ENCODE measurements at places on chromosomes 5 and 9.

DNA sequence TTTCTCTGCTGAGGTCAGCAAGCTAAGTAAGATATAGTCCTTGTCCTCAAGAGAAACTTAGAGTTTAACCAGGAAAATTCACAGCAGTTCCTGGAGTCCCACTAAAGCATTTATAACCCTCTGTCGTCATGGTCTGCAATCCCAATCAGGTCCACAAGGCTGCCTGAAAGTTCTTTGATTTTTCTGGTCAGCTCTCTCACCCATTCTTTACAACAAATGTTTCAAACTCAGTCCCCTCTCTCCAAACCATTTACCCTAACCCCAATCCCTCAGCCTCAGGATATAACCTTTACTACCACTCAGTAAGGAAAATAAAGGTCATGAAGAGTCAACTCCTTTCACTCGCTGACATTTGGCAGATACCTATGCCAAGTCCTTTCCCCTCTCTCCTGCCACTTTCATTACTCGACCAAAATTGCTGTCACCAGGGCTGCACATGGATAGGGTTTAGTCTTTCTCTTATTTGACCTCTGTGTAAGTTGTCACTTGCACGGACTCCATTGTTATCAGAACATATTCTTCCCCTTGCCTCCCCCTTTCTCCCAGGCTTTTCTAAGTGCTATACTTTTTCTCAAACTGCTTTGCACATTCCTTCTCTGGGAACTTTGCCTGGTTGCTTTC lies 936.6 kb downstream of the NR2F1-AS1 start:
- DNase-seq = no peak

GRCh38 chr9:27181381-27181780 lies 72.4 kb downstream of the TEK start:
- no peak for DNase-seq

DNA sequence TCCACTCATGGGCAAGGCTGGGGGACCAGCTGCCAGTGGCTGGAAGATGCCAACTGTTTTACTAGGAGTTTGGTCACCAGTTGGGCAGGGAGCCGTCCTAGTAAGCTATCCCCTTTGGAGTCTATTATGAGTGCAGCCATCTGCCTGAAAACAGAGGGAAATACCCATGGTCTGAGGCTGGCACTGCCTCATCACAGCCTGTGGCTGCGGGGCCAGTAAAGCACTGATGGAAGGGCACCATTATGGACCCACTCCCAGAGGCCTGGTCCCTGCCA lies 187.2 kb upstream of the PANK3 start:
- peak; percentile 44 for DNase-seq

- DNase-seq = no peak
Observed at GRCh38 chr5:156329171-156329611, 2.2 kb downstream of the SGCD start.

GRCh38 chr5:91384671-91385430 lies 1.7 kb upstream of the ARRDC3 start:
- DNase-seq = no peak

- no peak for DNase-seq
Observed at GRCh38 chr5:159797261-159797970, 118.9 kb upstream of the ADRA1B start.

GRCh38 chr9:122190597-122191381 lies 31.1 kb downstream of the MORN5 start:
- peak; percentile 39 for DNase-seq

DNA sequence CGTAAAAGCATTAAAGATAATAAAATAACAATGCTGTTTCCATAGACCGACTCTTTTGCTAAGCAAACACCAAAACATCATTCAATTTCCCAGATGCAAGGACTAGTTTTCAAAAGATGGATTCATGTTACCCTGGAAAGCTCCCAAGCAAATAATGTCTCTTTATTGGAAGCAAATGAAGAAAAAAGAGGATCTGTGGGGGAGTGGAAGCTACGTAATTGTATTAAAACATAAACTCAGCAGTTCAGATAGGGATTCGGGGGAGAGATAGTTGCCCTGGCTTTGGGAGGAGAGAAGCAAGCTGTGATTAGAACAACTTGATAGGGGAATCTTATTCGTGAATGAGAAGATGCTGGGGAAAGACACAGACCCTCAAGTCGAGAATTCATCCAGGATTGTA lies 491.0 kb upstream of the CLINT1 start:
- no peak for DNase-seq

- no peak for DNase-seq
Observed at GRCh38 chr9:105921057-105921726, 226.9 kb downstream of the TMEM38B start.

DNA sequence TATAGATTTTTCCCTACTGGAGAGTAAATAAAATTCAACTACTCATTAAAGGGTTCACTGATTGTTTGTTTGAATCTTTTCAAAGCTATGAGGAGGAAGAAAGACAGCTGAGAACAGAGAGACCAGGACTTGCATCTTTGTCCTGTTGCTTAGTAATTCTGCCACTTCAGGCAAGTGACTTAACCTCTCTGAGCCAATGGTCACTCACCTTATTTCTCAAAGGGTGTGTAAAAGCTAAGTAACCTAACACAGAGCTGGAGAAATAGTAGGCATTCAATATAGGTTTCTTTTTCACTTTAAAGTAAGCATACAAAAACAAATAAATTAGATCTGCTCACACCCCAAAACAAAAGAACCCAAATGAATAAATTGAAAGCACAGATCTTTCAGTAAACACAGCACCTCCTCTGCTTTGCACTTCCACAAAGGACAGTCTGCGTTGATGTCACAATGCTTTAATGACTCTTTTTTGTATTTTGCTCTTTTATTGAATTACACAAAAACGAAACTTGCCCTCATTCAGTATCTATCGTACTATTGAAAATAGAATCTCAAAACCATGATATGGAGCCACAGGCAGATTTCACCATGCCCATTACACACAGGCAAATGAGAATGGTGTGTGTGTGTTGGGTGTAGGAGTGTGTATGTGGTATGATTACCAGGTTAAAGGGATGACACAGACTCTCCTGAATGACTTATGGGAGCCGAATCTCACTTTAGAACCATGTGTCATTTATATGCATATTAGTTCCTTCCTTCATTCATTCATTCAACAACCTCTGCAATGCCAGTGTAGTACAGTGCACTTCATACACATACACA lies 166.0 kb downstream of the EBF1 start:
- no peak for DNase-seq

DNA sequence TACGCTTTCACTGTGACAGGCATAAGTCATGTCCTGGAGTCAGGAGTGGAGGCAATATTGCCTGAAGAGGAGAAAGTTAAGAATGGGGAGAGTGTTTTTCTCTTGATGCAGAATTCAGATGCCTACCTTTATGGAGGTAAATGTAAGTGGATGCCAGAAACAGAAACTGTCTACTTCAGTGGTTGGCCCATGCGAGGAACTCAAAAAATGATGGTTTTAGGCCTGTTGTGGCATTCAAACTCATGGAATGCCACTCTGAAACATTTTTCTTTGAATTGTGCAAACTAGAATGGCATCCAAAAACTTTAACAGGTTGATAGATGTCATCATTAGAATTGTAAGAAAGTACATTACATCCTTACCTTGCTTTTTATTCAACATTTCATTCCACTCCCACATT lies 47.7 kb upstream of the NTRK2 start:
- DNase-seq = no peak

- no peak for DNase-seq
Observed at GRCh38 chr5:167472566-167473108, 818.8 kb upstream of the WWC1 start.

- DNase-seq = no peak
Observed at GRCh38 chr5:78235289-78235688, 59.2 kb downstream of the AP3B1 start.

DNA sequence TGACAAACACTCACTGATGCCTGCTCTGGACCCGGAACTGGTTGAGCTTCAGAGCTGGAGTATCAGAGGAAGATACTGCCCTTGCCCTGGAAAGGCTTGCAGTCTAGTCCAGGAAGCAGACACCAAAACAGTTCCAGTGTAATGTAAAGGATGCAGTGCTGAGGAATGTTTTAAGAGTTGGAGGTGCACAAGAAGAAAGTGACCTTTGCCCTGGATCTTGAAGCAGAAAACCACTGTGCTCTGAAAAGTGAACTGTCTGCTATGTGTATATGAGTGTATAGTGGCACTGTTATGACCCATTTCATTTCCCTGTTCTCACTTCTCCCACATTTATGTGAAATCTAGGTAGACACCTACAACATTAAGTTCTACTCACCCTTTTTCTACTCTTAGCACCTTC lies 2.1 kb downstream of the ZNF346 start:
- no peak for DNase-seq

- no peak for DNase-seq
Observed at GRCh38 chr9:20650750-20651299, 28.5 kb upstream of the MLLT3 start.

DNA sequence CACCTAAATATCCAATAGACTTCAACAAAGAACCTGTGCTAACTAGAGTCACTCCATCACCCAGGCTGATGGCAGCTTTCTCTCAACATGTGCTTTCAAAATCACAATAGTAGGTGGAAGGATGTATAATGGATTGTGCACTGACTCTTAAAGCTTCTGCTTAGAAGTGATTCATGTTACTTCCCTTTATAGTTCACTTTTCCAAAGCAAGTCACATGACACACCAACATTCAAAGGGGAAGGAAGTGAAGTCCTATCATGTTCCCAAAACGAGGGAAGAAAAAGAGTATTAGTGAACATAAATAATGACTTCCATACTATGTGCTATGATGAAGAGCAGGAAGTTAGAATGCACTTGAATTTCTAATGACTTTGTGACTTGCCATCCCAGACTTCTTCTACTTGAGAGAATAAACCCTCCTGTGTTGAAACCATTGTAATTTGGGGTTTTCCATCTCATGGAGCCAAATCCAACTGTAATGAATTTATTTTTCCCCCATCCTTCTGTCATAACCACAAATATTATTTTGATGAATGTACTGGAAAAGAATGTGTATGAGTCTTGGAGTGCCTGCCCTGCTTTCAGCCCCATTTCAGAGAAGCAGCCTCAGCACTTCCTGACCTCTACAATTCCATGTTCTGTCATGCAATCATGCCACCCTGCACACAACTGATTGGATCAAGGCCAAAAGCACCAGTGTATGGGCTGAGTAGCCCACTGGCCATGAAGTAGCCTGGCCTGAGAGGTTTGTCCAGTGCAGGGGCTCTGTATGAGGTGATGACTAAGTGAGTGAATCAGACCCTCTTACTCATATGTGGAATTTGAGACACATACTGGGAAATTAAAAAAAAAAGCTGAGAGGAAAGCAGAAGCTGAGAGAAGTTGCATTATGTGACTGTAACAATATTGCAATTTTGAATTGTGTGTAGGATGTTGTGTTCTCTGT lies 525.9 kb upstream of the CLINT1 start:
- DNase-seq = no peak

- no peak for DNase-seq
Observed at GRCh38 chr5:169805937-169806700, 169.0 kb downstream of the DOCK2 start.

DNA sequence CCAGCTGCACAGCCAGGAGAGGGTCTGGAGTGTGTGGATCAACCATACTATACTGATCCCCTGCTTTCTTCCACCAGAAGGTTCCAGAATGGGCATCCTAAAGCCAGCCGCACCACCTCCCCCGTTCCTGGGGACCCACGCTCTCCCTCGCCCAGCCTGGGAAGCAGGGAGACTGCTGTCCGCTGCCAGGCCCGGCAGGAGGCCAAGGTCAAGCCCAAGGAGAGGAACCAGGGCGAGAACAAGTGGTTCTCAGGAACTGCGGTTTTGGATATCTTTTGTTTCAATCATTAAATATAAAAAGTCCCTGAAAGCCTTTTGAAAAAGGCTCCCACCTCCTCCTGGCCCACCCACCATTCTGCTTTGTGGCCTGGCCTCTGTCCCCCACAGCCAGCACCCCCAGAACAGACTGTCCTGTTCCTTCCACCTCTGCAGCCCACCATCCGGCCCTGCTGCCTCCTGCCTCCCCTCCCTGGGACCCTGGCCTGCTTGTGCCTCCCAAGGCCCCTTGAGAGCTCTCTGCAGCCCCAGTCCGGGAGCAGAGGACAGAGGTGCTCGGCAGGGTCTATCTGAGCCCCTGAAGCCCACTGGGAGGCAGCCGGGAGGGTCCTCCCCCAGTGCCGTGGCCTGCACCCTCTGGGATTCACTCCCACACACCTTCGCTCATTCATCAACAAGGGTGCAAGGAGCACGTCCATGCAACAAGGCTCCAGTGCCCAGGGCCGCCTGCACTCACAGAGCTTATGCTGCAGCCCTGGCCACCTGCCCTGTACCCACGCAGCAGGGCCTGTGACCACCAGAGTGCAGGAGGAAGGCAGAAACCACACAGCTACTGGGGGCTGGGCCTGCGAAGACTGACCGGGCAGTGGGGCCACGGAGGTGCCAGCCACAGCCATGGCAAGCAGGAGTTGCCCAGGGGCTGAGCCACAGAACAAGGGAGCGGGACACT lies 614 bp upstream of the LCN6 start:
- DNase-seq = no peak

- no peak for DNase-seq
Observed at GRCh38 chr9:73528926-73529325, 377.3 kb downstream of the ANXA1 start.

- no peak for DNase-seq
Observed at GRCh38 chr9:6671416-6671815, 25.9 kb upstream of the GLDC start.

DNA sequence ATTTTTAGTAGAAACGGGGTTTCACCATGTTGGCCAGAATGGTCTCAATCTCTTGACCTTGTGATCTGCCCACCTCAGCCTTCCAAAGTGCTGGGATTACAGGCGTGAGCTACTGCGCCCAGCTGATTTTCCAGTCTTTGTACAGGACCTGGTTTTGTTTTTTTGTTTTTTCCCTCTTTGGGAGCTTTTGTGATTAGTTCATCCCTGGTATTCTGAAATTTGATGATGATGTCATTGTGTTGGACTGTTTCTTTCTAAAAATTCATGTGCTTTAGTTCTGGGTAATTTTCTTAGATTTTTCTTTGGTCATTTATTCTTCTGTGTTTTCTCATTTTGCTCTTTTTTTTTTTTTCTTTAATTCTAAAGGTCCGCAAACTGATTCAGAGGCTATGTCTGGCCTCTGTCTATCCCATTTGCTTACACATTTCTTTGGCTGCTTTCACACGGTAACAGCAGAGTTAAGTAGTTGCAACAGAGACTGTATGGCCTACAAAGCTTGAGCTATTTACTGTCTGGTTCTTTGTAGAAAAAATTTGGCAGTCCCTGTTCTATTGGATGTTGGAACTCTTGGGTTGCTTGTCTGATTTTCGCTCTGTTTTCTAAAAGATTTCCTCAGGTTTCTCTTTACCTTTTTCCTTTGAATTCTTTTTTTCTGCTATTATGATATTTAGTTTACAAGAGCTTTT lies 24.8 kb downstream of the STX17 start:
- no peak for DNase-seq

- DNase-seq = no peak
Observed at GRCh38 chr5:142846406-142846805, 76.2 kb downstream of the ARHGAP26 start.

- no peak for DNase-seq
Observed at GRCh38 chr9:95726756-95727155, 148.7 kb upstream of the ERCC6L2 start.

GRCh38 chr5:34831303-34831702 lies 7.7 kb upstream of the TTC23L start:
- DNase-seq = no peak

Measured in substantia nigra (tissue), 51 donors.